ENCODE measurements at places on chromosomes 3 and 15.

DNA sequence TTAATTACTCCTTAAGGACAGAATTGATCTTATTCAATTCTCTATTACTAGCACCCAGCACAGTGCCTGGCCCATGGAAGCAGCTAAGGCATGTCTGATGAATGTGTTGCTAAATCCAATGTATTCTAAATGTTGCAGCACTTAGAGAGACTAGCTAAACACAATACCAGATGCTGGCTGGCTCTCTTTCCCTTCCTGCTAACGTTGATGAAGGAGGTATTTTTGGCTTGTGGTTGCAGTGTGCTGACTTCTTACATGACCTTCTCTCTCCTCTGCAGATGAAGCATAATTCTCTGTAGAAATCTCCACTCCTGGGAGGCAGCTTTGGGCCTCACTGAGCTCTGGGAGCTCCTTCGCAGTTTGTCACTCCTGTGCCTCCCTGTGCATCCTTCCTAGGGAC is 183.6 kb downstream of the PEX5L start:
- DNase-seq, result no peak

DNA sequence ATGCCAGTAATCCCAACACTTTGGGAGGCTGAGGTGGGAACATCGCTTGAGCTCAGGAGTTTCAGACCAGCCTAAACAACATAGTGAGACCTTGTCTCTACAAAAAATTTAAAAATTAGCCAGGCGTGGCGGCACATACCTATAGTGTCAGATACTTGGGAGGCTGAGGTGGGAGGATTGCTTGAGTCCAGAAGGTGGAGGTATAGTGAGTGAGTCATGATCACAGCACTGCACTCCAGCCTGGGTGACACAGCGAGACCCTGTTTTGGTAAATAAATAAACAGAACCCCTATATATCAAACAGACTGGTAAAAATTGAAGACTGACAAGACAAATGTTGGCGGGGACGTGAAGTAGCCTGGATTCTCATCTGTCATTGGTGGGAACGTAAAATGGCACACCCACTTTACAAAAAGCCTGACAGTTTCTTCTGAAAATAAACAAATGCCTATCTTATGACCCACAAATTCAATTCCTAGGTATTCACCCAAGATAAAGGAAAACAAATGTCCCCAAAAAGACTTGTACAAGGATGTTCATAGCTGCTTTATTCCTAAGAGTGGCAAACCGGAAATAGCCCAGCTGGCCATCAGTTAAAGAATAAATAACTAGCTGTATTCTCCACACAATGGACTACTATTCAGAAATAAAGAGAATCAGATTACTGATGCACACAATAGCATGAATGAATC is 47.0 kb upstream of the GK5 start:
- no peak for DNase-seq

DNA sequence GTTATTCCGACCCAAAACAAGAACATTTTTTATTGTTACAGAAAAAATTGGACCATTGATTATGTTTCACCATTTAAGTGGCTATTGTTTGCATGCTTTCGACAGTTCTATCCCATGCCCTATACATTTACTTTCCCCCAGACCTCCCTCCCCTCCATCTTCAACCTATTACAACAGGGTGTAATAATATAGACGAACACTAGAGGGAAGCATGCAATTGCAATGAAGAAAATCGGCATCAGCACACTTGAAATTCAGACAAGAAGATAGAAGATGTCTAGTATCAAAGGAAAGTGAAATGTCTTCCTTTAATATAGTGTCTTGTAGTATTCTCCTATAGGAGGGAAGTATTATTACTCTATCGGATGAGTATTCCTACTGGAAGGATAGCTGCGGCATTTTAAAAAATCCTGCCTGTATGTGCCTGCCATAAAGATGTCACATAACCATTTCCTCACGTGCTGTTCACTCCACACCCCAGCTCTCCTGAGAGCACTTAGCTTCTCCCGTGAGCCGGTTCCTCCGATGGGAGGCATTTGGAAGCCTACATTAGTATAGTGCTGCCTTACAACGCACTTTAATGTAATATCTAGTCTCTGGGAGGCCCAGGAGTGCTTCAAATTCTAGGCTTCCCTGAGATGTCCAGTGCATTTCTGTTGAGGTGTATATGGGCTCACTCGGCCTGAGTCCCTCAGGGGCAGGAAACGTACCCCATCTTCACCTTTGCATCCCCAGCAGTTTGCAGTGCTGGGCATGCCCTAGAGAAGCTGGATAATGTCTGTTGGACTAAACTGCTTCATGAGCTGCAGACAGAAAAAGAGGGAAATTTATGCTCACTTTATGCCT is 17.8 kb upstream of the ERICH6 start:
- no peak for DNase-seq

DNA sequence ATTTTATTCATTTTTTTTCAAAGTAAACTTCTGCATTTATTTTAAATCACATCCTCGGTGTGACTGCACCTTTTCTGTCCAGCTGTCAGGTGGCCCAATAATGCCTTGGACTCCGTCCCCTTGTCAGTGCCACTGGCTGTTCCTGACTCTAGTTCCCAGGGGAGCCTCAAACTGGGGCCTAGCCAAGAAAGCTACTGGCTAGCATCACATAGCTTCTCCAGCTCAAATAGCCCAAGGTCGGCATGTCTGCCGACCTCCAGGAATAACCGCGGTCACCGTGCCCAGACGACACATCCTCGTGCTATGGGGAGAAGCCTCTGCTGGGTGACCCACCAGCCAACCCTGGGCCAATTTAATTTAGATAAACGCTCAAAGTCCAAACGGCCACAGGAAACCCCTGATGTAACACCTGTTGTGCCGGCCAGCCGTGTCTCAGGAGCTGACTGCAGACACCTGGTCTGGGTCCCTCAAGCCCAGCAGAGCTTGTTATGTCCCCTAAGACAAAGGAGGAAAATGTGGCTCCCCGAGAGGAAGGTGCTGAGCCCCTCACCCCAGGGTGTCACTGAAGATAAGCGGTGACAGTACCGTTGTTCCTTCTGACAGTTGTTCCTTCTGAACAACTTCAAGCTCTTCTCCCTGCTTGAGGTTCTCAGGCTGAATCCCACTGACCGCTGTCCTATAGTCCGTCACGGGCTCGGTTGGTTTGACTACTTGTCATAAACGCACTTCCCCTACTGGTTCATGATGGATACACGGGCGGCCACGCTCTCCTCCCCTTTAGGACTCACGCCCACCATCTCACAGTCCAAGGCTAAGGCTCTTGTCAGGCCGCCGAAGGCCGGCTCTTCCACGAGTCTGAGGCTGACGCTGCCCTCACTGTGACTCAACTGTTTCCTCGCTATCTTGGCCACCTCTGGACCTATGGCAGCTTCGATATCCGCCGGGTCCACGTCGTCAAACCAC is 126.2 kb downstream of the KLF13 start:
- no peak for DNase-seq

- no peak for DNase-seq
Measured at GRCh38 chr3:46215810-46216414, 7.8 kb upstream of the CCR1 start.

- DNase-seq, result no peak
Measured at GRCh38 chr3:163576314-163576713, 1502.0 kb downstream of the SI start.

Data from activated T-helper 9 cell treated with anti-CD3 and anti-CD28 coated beads, Interleukin-2, amount 50 U/mL, for 16 hours (primary cell).